ENCODE measurements at places on chromosomes 3 and 15. TPM values are rescaled to one million over a fixed set of nuclear protein-coding genes. Genes with fewer than 3 reads are reported as not detected.
A peak's percentile ranks its signal among the peaks of the same experiment; 100 is the strongest.

Gene MEX3B
- 1.6 TPM for total RNA-seq

DNA sequence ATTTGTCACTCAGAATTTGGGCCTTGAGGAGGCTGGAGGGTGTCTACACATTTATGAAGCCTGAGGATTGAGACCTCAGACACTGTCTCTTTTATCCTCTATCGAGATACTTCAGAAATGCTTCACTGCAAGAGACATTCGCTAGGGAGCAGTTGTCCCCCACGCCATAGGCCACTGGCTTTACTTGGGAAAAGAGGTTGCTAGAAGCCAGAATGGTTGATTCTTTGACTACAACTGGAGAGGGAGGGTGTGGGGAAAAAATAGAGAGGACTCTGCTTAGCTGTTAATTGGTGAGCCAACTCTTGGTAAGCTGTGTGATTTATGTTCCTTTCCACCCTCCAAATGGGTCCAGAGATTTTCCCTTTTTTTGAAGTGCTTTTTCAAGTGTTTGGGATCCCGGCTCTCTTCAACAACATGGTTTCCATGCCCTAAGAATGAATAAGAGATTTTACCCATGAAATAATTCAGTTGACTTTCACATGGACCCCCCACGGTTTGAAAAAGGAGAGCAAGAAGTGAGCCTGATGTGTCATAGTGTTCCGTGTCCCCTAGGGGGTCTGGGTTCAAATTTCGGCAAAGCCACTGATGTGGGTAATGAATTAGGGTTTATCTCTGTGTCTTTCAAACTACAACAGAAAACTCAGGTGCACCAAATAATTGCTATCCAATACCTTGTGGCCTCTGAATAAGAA is 2.7 kb downstream of the BOC start:
- DNase-seq: no peak

DNA sequence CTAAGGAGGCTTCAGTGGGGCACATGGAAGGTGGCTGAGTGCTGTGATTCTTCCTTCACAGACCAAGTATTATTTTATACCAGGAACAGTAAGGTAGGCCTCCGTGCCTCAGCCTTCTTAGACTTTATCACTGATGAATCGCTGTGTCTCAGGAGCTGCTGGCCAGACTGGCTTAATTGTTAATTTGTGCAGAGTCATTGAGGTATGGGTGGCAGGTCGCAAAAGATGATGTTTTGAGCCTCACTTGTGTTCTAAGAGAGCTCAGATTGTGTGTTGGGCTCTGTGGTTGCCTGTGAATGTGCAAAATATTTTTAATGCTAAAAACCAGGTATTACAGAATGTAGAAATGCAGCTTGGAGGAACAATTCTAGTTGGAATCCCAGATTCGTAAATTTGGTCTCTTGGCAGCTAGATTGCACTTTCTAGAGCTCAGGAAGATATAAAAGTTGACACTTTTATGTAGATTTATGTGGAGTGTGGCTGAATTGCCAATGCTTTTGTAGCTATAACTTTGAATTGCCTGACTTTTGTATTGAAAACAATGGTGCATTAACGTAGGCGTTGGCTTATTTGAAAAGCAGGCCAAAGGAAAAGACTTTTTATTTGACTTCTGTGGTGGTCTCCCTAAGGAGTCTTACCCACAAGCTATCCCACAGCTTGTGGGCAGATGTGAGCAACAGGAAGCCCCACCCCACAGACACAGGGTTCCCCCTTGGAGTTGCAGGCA is 53.4 kb downstream of the LARS2 start:
- no peak for DNase-seq

GRCh38 chr3:184388164-184388935 is 8.5 kb downstream of the CHRD start:
- no peak for DNase-seq

- no peak for DNase-seq
These were observed 5.9 kb downstream of the RPUSD3 start for GRCh38 chr3:9837701-9838582.

DNA sequence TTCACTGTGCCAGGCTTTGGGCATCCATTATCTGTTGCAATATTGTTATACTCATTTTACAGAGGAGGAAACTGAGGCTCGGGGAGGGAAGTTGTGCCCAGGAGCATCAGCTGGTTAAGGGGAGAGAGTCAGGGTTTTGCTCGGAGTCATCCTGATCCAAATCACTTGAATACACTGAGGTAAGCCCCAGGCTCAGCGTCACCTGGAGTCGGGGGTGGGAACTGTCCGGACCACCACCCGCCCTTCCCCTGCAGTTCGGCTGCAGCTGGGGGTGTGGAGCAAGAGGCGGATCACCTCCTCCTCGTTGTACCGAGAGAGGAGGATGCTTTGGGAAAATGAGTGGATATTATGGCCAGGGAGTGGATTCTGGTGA is 646 bp downstream of the HRH1 start:
- no peak for DNase-seq

GRCh38 chr3:54951405-54951804 is 23.5 kb upstream of the LRTM1 start:
- peak; percentile 61 for DNase-seq

GRCh38 chr15:39628546-39629257 is 47.8 kb downstream of the THBS1 start:
- no peak for DNase-seq

- no peak for DNase-seq
These were observed 228.0 kb upstream of the CGNL1 start for GRCh38 chr15:57148262-57148661.

Data from lower leg skin (tissue), 4 donors.